ENCODE measurements at places on chromosomes 4 and X.
A peak's percentile ranks its signal among the peaks of the same experiment; 100 is the strongest.

DNA sequence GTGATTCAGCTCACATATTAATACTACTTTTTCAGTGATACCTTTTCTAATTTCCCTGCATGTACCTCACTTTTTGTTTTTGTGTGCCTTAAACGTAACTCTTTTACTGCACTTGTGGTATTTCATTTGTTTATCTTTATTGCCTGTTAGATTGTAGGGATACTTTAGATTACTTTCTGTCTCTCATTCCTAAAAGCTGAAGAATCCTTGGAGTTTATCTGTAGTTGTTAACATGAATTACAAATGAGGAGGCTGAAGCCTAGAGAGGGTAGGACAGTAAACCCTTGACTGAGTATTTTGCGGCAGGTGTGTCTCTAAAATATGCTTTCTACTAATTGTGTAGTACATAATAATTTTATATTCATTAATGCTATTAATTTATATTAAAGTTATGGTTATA is 34.9 kb downstream of the BMP2K start:
- no peak for DNase-seq

GRCh38 chr4:158384414-158384813 is 137.3 kb upstream of the RXFP1 start:
- no peak for DNase-seq

- no peak for DNase-seq
Measured at GRCh38 chrX:786441-786881, 155.9 kb downstream of the SHOX start.

- DNase-seq = no peak
Measured at GRCh38 chrX:110118530-110118929, 115.6 kb downstream of the TMEM164 start.

DNA sequence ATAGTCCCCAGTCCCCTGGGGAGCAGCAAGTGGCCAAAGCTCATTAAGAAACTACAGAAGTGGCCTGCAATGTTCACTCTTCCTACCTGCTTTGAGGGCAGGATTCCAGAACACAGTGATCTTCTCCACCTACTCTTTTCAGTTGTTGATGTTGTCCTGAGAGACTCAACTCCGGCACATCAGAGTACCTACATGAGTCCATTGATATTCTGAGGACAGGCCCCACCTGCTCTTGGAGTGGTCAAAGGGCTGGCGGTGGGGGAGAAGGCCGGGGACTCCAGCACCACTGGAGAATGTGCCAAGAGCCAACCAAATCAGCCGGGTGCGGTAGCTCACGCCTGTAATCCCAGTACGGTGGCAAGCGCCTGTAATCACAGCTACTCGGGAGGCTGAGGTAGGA is 29.8 kb upstream of the DDX3X start:
- DNase-seq = no peak

GRCh38 chr4:81431971-81432370 is 39.7 kb downstream of the RASGEF1B start:
- DNase-seq = no peak

DNA sequence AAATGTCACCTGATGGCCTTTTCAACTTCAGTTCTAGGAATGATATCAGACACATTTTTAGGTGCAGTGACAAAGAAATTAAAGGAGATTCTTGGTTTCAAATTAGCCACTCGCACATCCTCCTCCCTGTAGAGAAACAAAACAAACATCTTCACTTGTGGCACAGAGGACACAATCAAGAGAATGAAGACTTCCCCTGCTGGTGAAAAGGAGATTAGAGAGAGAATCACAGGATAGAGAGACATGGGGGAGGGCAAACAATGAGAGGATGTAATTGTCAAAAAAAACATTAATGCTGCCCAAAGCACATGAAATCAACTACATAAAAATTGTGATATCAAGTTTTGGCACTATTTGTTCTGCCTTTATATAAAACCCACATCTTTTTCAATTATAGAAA is 34.5 kb downstream of the ACE2 start:
- no peak for DNase-seq

- DNase-seq = no peak
Measured at GRCh38 chr4:112910109-112910736, 139.2 kb upstream of the ANK2 start.

GRCh38 chr4:98055800-98056501 is 87.3 kb downstream of the STPG2 start:
- no peak for DNase-seq

DNA sequence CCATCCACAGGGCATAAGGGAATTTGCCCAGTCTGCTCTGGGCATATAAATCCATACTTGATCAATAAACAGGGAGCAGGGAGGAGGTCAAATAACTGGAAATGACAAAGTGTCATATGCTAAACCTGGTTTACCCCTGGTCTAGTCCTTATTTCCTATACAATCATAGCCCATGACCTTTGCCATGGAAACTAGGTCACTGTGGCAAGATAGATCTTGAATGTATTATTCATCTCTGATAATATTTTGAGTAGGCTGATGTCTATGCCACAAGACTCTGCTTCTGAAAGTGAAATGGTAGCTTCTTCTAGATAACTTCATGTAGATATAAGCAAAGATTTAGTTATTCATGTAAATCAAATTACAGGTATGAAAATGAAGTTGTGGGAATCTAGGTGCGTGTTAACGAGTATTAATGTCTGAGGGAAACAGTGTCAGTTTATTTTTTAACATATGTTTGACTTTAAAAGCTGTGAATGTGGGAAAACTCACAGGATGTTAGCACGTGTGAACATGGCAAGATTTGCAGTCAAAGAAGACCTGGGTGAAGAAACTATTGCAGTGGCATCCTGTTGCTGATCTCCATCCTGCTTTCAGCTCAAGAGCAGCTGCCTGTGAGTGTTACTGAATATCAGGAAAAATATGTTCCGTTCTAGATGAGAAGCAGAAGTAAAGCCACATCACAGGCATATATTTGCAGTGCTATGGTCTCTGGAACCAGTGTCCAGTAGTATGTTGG is 81.8 kb upstream of the NDP start:
- DNase-seq = no peak

DNA sequence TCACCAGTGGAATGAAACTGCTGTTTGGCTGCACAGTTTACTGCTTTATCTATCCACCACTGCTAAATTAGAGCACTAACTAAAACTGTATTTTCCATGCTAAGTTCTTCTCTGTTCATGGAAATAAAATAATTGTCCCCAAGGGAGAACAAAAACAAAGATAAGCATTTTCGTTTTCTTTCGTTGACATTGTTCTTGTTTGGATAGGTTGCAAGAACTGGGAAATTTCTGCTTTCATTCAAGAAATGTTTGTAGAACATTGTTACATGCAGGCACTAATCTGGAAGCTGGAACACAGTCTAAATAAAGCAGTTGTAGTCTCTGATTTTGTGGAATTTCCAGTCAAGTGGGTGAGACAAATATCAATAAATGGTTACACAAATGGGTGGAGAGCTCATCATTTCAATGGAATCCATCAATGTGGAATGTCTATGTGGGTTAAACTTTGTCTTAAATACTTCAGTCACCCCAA is 5.8 kb upstream of the CXCL8 start:
- no peak for DNase-seq

DNA sequence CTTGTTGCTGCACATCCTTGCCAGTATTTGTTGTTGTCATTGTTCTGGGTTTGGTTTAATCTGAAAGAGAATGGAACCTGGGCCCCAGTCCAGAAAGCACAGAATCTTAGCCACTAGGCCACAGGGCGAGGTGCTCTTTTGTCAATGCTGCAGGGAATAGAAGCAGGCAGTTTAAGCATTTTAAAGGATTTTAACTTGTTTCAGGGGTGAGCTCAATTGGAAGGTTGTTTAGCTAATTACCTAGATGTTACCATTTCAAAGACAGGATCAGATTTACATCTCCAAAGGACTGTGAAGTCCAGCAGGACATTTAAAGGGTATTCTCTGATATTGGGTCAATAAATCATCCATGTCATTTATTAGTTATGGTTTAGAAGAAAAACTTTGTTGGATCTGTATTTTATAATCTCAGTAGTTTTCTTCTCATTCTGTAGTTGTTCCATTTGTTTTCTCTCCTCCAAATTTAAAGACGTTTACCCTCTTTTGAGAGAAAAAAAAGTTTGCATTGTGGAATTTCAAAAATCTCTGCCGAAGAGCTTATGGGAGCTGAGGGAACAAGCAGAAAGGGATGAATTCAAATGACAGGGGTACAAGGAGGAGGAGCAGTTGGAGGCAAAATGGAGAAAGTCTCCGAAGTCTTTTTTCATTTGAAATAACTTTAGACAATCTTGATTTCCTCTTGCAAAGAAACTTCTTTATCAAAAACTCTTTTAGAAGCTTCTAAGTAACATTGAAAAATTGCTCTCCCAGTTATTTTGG is 57.5 kb upstream of the FAM47C start:
- no peak for DNase-seq

GRCh38 chrX:73214426-73215094 is at the start of gene NAP1L2:
Gene NAP1L2, minus strand, starts transcription at chrX:73214851. Its CDS starts 359 bp downstream, at chrX:73214492.
- peak; percentile 24 for DNase-seq

GRCh38 chrX:128287693-128288092 is 235.5 kb upstream of the ACTRT1 start:
- DNase-seq = no peak

Data from CD8-positive, alpha-beta T cell (primary cell).